ENCODE measurements at places on chromosomes 3 and 15. TPM values are rescaled to one million over a fixed set of nuclear protein-coding genes. Genes with fewer than 3 reads are reported as not detected.

The SNRPN gene
- total RNA-seq = 126 TPM

The GALK2 gene
- total RNA-seq = 21.3 TPM

The ANKUB1 gene
- not detected for total RNA-seq

The MOBP gene
- total RNA-seq = not detected

The CCR8 gene
- not detected for total RNA-seq

The NME9 gene
- total RNA-seq = 0.79 TPM

The OR5H6 gene
- not detected for total RNA-seq

The EPHA3 gene
- 22.1 TPM for total RNA-seq

The SYNPR gene
- not detected for total RNA-seq

The ETV5 gene
- 63.4 TPM for total RNA-seq

The A4GNT gene
- not detected for total RNA-seq

The CPN2 gene
- not detected for total RNA-seq

The HCN4 gene
- total RNA-seq = 4.0 TPM

The CFAP91 gene
- total RNA-seq = 7.0 TPM

The KCNAB1 gene
- 0.79 TPM for total RNA-seq

The GPR156 gene
- 2.4 TPM for total RNA-seq

All from neural crest cell (in vitro differentiated cells).